ENCODE measurements at places on chromosomes 6 and 20.

GRCh38 chr6:108251252-108251651 lies 9.6 kb downstream of the SNX3 start:
- DNase-seq, result no peak

DNA sequence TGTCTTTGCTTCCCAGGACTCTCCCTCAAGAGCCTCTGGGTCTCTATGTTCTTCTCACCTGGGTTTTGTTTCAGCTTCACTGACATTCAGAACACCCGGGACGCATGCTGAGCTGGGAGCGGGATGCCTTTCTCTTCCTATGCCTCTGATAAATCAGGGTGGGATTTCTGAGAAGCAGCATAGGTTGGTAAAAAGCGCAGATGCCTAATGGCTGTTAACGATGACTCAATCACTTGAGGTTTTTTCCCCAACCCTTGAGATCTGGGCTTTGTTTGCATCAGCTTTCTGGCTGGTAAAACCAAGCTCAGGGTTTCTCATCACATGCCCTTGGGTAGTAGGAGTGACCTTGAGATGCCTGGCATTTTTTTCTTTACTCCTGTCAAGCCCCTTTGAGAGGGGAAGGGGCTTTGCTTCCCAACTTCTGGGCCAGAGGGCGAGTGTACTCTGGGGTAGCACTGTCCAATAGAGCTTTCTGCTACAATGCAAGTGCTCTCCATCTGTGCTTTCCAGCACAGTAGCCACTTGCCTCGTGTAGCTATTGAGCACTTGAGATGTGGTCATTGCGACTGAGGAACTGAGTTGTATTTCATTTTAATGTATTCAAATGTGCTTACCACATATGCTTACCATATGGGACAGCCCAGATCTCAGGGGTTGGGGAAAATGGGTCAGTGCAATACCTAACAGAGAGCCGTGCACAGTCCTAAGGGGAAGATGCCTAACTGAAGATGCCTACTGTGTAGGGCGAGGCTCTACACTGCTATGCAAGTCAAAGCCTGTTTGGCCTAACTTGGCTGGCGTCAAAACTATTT lies 69.1 kb downstream of the PPP1R14C start:
- DNase-seq, result no peak

DNA sequence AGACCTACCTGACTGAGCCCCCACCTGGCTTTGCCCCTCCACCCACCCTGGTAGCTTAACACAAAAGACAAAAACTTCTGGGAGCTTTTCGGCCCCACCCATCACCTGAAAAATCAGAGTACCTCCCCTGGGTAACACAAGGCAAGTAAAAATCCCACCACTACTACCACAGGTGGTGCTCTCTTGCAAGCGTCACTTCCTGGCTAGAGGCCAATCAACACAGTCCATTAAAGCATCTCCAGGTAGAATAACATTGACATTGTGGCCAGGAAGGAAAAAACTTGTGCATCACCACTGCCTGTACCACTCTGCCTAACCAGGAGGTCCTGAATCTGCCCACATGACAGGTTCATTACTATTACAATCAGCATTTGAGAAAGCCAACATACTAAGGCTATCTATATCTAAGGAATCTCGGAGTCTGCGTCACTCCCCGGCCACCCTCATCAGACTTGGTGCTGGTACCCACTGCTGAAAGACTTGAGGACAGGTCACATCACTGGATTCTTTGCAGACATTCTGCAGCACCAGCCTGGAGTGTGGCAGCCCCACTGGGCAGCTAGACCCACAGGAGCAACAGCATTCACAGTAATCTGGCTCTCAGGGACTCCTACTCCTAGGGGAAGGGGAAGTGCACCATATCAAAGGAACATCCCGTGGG lies 125.9 kb downstream of the CDK19 start:
- DNase-seq, result no peak

GRCh38 chr6:162999575-163000285 lies 272.0 kb downstream of the PACRG start:
- no peak for DNase-seq

DNA sequence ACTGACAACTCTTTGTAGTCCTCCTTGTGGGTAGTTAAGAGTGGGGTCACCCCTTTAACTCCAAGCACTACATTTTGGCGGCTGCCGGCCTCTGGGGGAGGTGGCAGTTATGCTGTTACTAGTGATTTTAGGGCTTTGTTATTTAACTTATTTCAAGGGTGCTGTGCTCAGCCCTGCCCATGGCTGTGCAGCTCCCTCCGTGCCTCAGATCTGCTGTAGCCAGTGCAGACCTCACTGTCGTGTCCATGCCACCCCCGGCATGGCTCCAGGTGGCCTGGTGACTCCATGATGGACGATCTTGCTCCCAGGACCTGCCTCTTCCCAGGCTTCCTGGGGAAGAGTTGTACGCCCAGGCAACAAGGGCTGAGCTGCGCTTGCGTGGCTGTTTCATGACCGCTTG lies 15.4 kb downstream of the UQCC2 start:
- no peak for DNase-seq

DNA sequence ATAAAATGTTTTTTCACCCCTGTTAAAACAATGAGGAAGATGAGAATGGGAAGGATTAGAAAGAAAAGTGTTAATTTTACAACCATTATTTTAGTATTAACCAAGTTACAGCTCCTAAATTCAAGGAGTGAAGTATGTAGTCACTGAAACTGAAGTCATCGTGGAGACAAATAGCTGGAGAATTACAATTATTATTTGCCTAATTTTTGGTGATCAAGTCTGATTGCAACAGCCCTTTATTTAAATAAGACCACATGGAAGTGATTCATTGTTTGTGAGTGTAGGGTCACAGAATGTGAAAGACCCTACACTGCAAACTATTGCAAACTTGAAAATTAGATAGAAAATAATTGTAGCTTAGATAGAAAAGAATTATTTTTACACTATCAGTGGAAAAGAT lies 292.4 kb downstream of the CENPW start:
- DNase-seq, result no peak

DNA sequence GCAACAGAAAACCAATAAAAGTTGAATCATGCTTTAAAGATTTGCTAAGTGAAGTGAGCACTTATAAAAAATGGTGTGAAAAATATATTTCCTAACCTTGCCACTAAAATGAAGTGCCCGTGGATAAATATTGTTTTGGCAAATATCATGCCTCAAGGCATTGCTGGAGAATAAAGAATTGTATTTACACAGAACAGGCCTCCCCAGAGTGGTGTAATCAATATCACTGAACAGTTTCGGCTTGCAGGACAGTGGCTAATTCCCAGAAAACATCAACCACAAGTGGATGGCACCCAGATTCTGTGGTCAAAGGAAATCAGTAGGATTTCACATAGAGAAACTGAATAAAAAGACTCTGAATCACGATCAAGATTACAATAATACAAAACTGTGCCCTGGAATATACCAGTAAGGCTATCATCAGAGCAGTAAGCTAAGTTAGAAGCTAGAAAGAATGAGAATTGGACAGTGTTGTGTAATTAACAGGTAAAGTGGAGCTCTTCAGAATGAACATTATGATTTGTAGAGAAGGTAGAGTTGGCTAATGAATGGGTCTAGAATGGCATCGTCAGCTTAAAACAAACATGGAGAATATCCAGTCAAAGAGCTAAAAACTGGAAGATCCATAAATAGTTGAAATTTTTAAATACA lies 1026.9 kb upstream of the ADGRB3 start:
- no peak for DNase-seq

DNA sequence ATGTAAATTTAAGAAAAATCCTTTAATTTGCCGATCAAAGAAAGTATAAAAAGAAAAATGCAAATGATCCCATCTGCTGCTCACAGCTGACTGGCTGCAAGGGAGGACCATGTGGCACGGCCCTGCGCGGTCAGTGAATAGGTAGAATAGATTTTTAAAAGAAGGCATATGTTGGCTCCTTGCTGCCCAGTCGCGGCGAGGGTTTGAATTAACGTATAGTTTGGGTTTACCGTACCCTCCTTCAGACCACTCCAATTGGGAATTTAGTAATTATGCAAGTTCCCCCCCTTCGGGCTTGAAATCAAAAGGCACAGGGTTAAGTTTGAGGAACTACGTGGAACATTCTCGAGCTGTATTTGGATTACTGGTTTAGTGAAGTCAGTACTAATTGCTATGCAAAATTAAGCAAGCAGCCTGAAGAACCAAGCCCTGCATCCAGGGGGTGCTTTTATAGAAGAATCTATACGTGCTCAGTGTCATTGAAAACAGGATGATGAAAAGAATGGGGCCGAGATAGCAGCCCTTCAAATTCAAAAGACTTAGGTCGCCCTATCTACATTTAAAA lies 1.1 kb upstream of the BEND3 start:
- DNase-seq, result no peak

DNA sequence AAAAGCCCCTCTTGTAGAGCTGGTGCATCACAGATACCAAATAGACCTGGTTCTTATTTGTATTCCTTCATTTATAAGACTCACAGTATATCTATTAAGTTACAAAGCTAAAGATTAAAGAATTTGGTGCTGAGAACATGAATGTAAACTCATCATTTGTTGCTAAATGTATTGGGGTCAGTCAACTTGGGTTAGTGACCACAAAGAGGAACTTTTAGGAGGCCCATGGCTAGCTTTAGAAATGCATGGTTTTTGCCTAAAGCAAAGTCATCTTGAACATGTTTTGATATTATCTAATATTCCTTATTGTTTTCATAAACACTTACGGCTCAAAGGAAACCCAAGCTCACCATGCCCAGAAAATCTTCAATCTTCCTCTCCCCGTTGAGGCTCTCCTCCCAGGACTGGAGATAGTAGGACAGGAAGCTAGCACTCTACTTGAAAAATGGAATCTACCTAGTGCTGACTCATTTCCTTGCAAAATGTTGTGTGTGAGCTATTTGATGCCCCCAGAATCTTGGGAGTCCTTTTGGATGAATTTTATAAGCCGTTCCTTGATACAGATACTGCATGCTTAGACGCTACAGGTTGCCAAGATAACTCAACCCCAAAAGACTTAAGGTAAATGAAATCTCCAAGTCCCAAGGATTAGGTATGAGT lies 121.4 kb downstream of the BMP2 start:
- DNase-seq, result no peak

DNA sequence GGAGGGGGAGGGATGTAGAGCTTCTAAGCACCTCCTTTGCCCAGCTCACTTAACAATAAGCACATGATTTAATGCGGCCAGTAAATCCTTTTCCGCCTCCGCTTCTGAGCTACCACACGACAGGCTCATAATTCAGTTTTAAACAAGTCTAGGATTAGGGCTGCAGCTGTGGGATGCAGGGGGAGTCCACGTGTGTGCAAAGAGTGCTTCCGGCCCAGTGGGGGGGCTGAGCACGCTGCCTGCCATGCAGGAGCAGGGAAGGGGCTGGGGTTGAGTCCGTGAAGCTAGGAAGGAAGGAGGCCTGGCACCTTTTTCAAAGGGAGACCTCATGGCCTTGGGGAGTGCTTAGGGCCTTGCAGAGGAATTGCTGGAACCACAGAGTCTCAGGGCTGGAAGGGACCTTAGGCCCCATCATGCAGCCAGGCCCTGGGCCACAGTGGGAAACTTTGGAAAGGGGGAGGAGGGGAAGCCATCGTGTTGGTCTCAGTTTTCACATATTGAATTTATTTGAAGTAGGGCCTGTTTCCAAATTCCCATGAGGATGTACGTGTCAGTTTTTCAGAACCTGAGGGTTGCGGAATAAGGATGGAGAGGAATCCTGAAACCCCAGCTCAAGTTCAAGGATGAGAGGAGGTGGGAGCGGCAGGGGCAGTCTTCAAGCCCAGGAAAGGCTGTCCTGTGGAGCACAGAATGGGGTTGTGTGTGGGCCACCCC lies 96.1 kb downstream of the VEGFA start:
- no peak for DNase-seq

DNA sequence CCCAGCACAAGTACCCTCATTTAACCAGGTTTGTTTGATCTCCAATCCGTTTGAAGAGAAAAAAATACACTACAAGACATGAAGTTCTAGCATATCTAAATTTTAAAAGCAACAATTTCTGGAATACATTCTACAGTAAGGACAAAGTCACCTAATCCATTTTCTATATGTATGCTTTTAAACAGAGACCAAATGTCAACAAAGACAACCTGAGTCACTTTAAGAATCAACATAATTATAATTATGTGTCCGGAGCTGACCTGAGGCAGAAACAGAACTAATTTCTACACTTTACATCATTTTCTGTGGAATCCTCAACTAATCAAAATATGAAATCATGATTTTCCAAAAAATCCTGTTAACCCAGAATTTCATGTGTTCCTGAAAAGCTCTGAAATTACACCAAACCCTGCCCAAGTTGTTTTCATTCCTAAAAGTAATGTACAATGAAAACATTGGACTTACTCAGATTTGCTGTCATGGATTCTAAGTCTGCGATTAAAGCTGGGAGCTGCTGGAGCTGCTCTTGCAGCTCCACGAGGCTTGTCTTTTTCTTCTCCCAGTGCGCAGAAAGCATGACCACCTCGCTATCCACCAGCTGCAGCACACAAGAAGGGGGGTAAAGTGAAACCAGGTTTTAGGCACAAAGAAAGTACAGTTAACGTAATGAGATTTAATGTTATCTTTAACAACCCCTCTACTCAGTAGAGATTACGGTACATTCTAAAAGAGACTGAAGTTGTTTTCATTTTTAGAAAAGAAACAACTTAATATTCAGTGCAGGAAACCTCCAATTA lies 35.8 kb downstream of the DTNBP1 start:
- DNase-seq, result no peak

DNA sequence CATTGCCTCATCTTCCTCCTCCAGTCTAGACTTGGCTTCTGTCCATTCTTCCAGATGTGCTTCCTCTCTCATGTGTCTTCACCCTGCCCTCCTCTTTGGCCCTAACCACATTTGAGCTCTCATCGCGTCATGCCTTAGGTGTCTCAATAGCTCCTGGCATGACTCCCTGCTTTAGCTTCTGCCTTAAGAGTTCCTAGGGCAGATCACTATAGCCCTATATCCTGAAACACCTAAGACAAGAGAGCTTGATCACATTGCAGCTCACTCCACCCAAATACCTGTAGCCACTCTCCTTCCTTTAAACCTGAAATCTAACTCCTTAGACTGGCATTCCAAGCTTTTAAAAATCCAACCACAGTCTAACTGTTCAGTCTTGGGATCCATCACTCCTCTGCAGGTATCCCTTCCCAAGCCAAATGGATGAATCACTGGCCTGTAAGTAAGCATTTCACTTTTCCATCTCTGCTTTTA lies 69.0 kb upstream of the STXBP5 start:
- no peak for DNase-seq

- DNase-seq, result no peak
Observed at GRCh38 chr20:1933465-1933870, 38.3 kb downstream of the SIRPA start.

DNA sequence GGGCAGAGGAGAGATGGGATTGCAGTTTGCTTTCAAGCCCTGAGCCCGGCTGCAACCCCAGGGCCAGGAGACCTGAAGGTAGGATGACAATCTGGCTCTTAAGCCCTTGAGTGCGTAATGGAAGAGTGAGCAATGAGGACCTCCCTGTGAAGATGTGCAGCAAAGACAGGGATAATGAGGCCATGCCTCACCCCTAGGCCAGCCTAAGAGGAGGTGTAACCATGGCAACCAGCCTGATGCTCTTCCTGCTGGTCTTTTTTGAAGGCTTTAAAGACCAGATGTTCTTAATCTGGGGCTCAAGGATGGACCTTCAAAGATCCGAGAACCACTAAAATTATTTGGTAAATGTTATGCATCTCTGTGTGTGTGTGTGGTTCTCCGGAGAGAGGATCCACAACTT lies 8.2 kb downstream of the ARHGAP40 start:
- DNase-seq, result no peak

- no peak for DNase-seq
Observed at GRCh38 chr6:56761651-56762050, 119.0 kb upstream of the DST start.

Measured in stimulated activated CD8-positive, alpha-beta memory T cell treated with anti-CD3 and anti-CD28 coated beads, Interleukin-4, amount 100 ng/mL, for 4 hours (primary cell).